GDM1 (cell line): ENCODE measurements at places on chromosomes 2 and 18.

- no peak for DNase-seq
Measured at GRCh38 chr18:59690996-59691395, 6.2 kb downstream of the CCBE1 start.

DNA sequence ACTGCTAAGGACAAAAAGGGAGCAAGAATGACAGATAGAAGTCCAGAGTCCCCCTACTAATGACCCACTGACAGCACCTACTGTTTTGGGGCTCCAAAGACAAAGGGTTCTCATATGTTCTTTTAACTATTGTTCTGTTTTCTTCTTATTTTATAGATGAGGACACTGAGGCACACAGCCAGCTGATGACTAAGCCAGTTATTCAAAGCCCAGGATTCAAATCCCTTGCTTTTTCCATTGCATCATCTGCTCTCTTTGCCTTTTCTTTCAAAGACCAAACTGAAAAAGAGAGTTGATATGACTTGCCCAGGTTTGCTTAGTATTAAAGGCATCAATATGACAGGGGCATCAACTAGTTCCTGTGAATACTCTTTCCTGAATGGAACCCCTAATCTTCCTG is 299.8 kb downstream of the LRATD1 start:
- no peak for DNase-seq

DNA sequence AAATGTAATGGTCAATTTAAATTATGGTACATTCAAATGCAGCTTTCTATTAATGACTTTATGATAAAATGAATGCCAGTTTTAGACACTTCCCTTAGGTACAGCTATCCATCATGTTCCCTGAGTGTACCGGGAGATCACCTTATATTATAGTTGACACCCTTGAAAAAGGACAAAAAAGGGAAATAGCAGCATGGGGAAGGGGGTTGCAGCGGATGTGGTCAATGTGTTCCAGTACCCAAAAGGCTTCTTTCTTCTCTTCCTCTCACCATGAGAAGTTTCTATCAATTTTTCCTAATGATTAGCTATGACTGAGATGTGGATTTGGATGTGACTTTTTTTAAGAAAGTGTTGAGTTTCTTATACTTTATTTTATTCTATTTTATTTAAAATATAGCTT is 154.4 kb downstream of the CCDC85A start:
- DNase-seq: no peak

DNA sequence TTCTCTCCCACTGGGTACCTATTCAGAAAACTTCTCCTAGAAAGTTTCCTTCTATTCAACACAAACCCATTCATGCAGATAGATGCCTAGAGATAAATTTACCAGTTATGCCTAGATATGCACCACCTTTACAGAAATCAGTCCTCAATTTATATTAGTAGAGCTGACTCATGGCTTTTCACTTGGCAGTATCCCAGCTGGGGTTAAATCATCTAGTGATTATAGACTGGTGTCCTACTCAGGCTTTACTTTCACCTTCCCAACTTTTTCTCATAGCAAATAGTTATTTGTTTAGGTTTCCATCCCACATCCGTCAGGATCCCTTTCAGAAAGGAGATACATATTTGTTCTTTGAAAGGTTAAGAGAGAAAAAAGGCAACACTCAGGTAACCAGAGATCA is 124.5 kb downstream of the AQP4 start:
- DNase-seq: no peak

- no peak for DNase-seq
Measured at GRCh38 chr18:31576670-31577069, 15.0 kb upstream of the TTR start.

DNA sequence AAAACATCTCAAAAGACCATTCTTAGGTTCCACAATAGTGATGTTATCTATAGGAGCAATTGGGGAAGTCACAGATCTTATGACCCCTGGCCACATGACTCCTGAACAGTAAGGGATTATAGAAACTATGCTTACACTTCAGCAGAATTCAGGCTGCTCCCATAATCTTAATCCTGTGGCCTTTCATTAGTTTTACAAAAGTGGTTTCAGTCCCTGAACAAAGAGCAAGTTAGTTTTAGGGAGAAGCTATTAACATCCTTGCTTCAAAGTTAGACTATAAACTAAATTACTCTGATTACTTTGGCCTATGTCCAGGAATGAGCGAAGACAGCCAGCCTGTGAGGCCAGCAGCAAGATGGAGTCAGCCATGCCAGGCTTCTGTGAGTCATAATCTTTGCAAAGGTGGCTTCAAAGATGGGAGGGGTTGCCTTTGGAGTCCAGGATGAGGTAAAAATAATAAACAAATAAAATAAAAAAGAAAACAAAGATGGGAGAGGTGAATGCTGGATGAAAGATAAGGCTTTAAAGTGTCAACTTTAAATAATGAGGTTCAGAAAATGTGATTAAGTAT is 168.7 kb upstream of the NDUFV2 start:
- DNase-seq: no peak

DNA sequence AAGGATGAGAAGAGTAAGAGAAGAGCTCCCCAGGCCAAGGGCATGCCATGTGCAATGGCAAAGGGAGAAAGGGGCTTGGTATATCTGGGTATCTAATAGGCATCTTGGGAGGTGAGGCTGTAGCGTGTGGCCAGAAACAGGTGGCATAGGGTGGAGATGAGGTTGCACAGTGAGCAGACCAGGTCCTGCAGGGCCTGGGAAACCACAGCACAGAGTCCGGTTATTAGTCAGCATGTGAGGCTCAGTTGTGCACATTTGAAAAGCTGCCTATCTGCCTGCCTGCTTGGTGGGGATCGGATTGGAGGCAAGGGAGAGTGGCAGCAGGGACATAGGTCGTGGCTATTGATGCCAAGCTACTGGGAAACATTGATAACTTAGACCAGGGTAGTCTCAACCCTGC is 190.6 kb downstream of the TPGS2 start:
- no peak for DNase-seq
